SW480 (cell line): ENCODE measurements at places on chromosomes 7 and 10.

GRCh38 chr10:92387289-92387940 lies 96.4 kb downstream of the MARCHF5 start:
- DNase-seq = peak; percentile 36

DNA sequence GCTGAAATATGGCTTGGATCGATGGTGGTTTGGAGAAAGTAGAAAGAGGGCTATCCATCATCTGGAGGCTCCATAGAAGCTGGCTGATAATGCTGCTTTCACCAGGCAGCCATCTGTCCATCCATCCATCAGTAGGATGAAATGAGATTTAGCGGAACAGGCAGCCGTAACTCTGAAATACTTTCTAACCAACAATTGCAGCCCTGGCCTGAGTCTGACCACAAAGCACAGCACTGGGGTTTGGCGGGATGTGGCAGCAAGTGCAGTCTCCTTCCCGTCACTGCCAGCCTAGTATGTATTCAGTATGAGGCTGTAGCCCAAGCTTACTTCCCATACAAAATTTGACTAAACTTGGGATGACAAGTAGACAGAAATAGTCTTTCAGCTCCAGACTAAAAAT lies 38.0 kb downstream of the R3HCC1L start:
- DNase-seq = no peak

DNA sequence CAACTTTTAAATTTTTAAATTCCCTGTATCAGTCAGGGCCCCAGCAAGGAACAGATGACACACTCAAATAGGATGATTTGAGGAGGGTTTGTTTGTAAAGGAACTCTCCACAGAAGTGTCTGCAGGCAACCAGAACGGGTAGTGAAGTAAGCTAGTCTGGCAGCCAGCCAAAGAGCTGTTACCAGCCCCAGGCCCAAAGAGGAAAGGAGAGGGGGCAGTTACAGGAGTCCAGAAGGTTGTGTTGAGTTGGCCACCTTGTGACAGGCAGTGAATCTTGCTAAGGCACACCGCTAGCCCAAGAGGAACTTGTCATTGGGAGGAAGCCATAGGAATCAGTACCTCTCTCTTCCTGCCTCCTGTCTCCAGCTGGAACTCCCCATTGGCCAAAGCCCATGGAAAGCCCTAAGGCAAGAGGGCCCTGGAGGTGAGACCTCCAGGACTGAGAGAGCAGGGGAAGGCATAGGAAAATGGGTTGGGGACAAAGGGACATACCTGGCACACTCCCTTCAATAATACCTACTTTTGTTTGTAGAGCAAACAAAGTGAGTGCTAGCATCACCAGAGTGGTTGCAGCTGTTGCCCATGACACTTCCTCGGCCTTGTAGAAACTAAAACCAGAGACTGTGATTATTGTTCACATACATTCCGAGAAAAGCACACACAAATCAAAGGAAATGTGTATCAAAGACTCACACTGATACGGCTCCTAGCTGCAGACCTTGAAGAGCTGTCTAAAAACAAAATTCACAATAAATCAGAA lies 25.4 kb upstream of the GATAD1 start:
- DNase-seq = no peak

- DNase-seq = no peak
Measured at GRCh38 chr10:62166331-62167131, 102.1 kb downstream of the RTKN2 start.

DNA sequence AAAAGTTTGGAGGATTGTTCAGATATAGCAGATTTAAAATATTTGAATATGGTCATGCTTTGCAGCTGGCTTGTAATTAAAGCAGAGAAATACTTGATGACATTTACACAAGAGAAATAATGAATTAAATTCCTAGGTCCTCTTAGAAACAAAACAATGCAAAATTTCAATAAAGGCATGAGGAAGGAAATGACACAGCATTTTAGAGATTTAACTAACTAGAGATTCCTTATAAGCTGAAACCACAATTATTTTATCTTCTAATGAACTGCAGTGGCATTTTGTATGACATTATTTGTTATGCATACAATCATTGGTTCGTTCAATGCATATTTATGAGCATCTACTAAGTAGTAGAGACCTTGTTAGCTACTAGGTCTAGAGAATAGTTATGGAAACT lies 490.9 kb downstream of the ZWINT start:
- no peak for DNase-seq

GRCh38 chr10:132075909-132076577 lies 10.3 kb downstream of the JAKMIP3 start:
- no peak for DNase-seq

- peak; percentile 55 for DNase-seq
Measured at GRCh38 chr7:50595491-50596102, 30.4 kb upstream of the DDC start.

- peak; percentile 58 for DNase-seq
Measured at GRCh38 chr7:101137651-101138212, 10.8 kb downstream of the SERPINE1 start.

GRCh38 chr7:125727215-125727614 lies 797.6 kb upstream of the POT1 start:
- DNase-seq = no peak

DNA sequence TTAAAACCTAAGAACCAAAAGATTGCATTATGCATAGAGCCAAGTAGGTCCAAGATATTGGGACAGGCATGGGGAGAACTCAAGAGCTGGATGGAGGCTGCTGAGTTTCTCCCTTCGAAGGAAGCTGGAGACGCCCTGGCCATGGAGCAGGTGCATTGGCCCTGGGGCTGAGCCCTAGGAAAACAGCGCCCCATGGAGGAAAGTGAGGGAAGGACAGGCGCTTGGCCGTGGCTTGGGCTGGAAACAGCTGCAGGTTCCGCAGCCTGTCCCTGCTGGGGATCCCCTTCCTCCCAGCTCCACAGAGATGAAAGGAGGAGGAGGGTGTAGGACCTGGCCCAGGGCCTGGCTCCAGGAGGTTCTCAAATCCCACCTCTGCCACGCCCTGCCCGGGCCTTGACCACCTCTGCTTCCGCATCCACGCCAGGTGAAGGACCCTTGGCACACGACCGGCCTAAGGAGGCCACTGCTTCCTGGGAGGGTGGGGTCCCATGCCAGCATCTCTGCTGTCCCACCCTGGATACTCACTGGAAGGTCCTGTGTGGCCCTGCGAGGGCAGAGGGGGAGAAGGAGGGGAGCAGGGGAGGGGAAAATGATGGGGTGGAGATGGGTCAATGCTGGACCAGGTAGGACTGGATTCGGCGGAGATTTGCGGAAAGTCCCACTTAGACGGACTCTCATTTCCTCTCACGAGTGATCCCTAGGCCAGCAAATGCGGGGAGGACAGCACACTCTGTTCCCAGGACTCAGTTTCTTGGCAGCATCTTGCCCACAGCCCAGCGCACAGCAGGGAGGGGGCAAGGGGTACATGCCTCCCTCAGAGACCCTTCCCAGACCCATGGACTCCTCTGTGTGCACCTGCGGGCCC lies 258.6 kb upstream of the TCERG1L start:
- DNase-seq = no peak

DNA sequence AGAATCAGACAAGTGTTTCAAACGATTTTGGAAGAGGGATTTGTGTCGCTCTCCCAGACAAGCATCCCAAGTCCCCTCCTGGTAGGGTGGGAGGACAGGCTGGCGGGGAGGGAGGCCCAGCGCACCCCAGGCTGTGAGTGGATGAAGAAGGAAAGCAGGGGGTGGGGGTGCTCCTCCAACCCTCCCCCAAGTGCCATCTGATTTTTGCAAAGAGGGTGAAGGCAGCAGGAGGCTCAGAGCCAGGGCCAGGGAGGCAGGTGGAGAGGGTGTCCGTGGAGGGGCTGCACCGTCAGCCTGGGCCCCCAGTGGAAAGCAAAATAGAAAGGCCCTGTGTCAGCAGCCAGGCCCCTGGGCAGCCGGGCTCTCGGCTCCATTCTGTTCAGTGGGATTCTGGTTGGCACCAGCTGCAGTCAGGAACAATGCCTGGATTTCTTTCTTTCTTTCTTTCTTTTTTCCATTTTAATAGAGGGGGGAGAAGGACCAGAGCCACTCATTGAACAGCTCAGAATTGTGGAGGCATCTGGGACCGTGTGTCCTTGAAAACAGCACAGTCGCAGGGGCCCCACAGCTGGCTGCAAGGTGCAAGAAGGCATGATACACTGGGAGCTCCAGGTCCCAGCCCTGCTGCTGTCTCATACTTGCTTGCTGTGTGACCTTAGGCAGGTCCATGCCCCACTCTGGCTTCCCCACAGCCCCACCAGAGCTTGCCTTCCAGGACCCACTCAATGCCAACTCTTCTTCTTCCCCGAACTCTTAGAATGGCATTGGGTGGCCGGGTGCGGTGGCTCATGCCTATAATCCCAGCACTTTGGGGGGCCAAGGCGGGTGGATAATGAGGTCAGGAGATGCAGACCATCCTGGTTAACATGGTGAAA lies 7.1 kb upstream of the ZMIZ1 start:
- no peak for DNase-seq

DNA sequence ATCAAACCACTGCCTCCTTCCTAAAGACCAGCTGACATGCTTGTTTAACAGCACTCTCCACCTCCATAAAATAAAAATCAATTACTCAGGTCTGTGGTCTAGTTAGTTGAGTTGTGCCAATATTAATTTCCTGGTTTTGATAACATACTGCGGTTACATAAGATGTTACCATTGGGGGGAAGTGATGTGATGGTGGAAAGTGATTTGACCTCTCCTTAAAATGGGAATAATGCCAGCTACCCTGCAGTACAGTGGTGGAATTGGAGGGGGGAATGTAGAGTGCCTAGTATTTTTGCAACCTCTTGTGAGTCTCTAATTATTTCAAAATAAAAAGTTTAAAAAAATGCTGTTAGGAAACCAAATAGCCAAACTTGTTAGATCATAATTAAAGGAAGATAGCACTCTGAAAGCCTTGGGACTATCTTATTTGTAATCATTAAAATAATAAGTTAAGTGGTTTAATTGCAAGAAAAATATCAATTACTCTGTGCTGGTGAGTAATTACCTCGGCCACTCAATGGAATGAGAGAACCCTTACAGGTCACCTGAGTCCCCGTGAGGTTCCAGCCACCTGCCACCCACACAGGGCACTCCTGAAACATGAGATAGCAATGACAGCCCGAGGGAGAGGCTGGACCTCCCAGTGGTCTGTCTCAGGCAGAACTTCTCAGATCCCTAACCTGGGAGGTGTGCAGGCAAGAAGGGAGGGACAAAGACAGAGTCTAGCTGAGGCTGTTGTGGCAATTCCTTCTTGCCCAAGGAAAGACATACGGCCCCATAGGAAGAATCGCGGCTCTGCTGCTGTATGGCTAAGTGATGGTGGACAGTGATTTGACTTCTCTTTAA lies 94.1 kb downstream of the SH3PXD2A start:
- DNase-seq = peak; percentile 56
